CD8-positive, alpha-beta T cell (primary cell): ENCODE measurements at places on chromosomes 1 and 21. TPM values are rescaled to one million over a fixed set of nuclear protein-coding genes. Genes with fewer than 3 reads are reported as not detected.

DNA sequence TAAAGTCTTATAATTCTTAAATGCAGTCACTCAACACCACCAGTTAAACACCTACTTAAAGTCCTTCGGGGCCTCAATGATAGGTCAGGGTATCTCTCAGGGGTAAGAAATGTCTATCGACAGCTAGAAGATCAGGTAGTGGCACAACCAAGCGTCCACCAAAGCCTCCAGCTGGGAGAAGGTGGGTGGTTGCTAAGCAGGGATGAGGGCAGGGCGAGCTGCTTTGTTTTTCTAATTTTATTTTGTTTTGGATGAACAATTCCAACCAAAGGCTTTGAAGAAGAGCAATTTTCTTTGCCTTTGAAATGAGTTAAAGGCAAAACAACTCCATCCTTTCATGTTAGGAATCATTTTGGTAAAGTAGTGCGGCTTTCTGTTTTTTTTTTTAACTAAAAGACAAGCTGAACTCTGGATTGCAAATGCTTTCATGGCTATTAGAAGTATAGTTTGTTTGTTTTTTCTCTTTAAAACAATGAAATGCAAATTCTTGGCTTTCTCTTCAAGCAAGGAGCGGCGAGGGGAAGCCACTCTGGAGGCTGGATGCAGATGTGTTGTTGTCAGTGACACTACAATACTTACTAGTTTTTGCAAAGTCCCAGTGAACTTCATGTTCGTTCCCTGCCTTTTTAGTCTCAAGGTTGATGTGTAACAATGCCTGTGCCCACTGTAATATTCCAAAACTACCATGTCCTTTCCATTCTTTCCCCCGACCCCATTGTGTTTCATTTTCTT, 106.0 kb downstream of the MRPS6 start:
- DNase-seq = no peak

- DNase-seq = no peak
Observed at GRCh38 chr21:17903029-17903806, 84.1 kb upstream of the C21orf91 start.

DNA sequence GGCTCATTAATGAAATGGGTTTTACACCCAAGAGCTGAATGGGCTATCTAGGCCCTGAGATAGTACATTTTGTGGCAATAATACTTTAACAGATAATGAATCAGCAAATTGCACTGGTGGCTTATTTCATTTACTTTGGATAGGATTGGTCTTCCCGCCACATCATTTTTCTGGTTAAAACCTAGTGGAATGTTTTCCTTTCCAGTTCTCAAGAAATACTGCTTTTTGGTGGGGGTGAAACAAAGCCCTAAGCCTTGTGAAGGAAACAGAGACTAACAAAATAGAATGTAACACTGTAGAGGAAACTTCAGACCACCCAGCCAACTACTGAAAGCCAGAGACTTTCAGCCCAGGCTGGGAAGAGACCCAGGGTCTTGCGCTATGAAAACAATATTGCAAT, 172.2 kb downstream of the HHIPL2 start:
- DNase-seq = no peak

DNA sequence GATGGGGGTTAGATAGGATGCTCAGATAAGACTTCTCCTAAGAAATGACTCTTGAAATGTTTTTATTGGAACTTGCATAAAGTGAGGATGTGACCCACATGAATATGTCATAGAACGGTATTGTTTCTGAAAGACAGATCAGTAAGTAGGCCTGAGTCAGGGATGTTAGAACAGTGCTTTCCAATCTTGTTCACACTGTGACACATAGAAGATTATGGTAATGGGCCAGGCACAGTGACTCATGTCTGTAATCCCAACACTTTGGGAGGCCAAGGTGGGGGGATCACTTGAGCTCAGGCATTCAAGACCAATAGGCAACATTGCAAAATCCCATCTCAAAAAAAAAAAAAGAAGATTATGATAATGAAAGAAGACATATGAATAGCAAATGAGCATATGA, 32.9 kb downstream of the FMO4 start:
- no peak for DNase-seq

- no peak for DNase-seq
Observed at GRCh38 chr1:235737751-235738150, 88.2 kb upstream of the GNG4 start.

GRCh38 chr1:51726051-51726450, 109.2 kb downstream of the OSBPL9 start:
- no peak for DNase-seq

DNA sequence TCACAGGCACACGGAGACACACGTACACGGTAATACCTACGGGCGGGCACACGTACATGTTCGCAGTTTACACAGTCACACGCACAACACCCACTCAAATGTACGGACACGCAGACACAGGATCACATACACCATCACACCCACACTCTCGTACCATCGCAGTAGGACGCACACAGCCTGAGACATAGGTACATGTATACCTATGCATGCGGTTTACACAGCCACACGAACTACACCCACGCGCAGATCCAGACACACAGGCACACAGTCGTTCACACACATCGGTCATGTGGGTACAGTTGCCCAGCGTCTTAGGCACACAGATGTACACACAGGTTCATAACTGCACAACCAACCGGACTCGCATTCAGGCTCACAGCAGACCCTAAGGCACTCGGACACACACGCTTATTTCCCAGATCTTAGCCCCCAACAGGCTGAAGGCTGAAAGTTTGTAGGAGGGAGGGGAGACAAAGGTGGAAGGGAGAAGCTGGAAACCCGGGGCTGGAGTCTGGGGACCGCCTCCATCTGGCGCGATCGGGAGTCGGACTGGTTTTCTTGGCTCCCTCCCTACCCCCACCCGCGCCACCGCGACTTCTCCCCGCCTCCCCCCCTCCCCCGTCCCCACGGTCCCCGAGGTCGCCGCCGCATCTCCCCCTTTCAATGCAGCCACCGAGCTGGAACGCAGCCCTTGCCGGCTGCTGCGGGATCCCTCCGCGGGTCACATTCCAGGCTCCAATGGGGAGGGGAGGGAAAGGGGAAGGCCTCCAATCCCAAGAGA, 51.9 kb upstream of the SYNC start:
- DNase-seq = peak; percentile 71

DNA sequence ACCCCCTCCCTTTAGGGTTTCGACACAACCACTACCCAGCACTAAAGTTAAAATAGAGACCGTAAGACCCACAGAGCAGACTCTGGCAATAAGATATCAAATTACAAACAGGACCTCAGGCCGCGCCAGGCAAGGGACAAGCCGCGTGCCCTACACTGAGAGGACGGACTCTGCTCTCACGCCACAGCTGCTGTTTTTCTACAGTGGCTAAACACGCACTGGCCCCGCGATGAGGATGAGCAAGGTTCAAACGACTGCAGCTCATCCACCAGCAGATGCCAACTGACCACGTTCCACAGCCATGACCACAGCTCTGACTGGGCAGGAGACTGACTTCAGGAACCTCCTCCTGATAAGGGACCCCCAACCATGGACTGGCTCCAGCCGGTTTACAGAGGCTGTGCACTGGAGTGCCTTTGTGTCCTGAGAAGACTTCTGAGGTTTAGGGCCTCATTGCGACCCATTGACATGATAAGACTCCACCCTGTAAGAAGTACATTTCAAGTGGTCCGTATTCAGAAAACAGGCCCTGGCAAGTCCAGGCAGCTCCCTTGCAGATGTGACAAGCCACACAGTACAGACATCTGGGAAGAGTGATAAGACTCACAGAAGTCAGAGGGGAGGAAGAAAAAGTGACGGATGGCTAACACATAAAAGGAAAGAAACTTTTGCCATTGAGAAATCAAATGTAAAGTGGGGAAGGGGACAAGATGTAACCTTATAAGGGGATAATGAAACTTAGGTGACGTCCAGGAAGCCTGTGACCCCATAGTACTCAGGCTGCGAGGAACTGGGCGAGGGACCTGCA, 1.5 kb upstream of the KRTAP10-6 start:
- DNase-seq = no peak

DNA sequence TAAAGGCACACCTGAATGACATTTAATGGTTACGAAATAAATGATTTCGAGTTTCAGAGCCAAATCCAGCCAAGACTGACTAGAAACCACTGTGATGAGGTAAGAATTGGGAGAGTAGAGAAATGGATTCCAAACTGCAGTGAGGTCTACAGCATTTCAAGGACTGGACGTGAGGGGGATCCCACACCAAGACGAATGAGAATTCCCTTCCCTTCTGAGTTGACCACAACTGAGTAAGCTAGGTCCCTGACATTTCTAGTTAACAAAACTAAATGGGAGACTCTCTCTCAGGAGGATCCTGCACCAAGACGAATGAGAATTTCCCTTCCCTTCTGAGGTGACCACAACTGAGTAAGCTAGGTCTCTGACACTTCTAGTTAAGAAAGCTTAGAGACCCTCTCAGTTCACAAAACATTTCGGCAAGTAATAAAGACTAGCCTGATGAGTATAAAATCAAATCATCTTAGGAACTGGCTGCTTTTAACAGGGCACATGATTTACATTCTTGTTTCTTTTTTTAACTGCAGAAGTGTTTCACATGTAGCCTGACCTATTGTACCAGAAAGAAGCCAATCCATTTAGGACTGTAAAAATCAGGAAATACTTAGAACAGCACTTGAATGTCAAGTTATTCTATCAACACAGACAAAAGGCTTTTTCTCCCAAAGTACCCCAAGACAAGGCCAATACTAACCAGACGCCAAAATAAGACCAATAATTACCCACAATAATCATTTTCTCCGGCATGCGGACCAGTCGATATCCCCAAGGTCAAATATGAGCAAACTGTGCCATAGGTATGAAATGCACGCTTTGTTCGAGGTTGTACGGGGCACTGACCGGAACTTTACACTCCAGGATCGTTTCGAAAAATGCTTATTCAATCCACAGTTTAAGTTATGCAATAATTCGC, 1.4 kb upstream of the SPATA1 start:
- DNase-seq = no peak

GRCh38 chr1:39103328-39104157, 77.4 kb downstream of the NDUFS5 start:
- DNase-seq = no peak

- no peak for DNase-seq
Observed at GRCh38 chr1:166282391-166283137, 115.8 kb upstream of the FAM78B start.

DNA sequence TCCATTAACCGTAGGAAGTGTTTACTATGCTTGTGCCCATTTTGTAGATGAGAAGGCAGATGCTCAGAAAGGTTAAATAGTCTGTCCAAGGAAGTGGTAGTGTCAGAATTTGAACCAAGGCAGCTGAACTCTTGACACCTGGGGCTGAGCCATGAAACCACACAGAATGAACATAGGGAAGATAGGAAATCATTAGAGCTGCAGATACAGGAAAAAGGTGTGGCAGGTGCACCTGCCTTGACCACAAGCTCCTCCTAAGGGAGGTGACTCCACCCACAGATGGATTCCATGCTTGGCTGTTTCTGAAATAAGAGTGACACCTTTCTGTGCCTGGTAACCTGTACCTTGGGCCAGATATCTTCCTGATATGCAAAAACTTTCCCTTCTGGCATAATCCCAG, 69.9 kb upstream of the IGSF21 start:
- DNase-seq = no peak

DNA sequence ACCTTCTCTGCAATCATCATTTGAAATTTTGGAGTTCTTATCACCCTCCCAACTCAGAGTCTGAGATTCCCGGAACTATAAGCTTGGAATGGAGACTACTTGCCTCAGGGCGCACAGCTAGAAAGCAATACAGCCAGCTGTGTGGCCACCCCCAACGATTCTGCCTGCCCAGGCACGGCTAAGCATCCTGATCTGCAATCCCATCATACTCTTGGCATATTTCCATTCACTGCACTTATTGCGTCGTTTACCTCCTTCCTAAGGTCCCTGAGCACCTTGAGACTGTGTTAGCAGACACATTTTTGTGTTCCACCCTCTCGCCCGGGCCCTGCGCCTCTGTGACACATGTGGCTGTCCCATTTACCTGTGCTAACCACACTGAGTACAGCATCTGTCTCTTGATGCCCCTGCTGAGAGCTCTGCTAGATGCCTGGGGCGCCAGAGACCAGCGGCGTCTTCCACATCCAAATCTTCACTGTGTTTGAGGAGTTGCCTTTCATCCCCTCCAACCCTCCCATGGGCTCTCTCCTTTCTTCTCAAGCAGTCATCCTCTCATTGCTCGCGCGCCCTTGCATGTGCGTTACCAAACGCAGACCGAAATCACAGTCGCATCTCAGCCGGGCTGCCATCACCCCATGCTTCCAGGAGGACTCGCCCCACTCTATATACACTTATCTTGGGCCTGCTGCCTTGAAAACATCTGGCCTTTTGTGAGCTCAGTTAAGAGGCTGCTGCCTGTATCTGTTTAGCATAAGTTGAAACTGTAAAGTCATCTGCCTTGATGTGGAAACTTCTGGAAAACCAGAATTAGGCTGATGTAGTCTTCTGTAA, 3.5 kb upstream of the CLDN19 start:
- no peak for DNase-seq

DNA sequence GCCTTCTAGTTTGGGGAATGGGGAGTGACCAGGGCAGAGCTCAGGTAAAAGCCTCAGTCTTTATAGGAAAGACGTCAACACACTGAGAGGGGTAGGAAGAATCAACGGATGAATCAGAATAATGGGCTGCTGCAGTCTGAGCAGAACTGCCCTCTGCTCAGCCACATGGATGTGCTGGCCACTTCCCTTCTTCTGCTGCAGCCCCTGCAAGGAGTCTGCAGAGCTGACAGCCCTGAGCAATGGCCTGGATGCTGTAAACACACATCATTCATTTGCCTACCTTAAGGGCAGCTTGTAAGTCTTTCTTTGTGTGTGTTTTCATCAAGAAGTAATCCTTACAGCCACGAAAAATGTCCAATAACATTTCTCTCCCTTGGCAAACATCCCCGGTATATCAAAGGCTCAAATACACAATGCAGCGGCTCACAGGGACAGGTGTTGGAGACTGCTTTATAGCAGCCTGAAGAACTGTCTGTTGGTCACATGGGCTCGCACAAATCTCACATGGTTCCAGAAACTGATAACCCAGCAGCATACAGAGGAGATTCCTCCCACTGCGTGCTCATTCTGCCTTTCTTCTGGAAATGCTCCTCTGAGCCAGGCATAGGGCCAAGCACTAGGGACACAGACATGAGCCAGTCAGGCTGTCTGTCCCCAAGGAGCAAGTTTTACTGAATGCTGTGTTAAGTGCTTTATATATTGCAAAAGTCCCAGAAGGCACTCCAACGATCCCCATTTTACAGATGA, 110.1 kb downstream of the HMGB4 start:
- DNase-seq = no peak

DNA sequence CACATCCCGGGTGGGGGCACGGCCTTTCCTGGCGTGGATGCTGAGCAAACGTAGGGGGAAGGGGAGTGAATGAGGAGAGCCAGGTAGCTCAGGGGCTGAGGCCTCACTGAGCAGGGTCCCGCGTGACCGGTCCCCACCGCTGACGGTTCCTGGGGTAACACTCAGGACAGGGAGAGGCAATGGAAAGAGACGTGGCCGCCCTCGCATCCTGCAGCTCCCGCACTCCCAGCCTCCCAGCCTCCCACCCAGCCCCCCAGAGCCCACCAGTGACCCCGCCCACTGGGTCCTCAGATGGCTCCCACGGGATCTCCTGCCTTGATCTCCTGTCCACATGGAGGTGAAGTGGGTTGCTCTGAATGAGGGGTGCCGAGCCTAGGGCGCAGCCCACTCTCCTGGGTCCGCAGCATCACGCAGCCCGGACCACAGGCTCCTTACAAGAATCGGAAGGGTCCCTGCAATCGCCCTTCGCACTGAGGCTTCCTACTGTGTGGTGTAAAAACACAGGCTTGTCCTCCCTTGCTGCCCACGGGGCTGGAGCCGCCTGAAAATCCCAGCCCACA, 2.4 kb downstream of the TSPEAR start:
- no peak for DNase-seq

FAM72B gene
- 0.79 TPM for total RNA-seq

MPZ gene
- total RNA-seq = 2.6 TPM

DNAH14 gene
- total RNA-seq = not detected

ANGPTL7 gene
- not detected for total RNA-seq

ST6GALNAC3 gene
- total RNA-seq = 2.3 TPM

NSL1 gene
- 19.0 TPM for total RNA-seq
